Ovary (tissue), 10 donors: ENCODE measurements at places on chromosomes 1 and 21.
A peak's percentile ranks its signal among the peaks of the same experiment; 100 is the strongest.

DNA sequence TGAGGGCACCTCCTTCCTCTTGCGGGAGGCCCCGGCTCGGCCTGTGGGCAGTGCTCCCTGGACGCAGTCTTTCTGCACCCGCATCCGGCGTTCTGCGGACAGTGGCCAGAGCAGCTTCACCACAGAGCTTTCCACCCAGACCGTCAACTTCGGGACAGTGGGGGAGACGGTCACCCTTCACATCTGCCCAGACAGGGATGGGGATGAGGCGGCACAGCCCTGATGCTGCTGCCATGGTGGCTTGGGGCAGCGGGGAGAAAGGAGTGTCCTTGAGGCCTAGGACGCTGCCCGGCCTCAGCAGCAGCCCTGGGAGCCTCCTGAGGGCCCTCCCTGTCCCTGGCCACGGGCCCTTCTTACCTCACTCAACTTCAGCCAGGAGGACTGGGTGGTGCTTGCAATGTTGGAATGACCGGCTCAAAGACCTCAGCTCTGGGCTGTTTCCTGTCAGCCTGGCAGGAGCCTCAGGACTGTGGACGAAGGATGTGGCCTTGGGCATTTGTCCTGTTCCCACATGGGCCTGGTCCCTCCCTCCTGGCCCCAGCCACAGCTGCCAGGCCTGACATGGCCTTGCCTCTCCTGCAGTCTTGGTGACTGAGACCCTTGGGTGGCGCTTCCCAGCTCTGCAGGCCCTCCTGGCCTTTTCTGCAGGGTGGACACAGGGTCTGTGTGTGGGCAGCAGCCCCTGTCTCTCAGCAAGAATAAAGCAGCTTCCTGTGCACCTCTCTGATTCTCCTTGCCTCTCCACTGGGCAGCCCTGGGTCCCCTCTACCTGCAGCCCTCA, 45.9 kb downstream of the TRIM11 start:
- no peak for DNase-seq
- H3K36me3 ChIP-seq: no peaks in the 10 kb centered on the region
- H3K27ac ChIP-seq: no peak overlapping the region
- H3K4me1 ChIP-seq: no peaks in the 10 kb centered on the region

- H3K36me3 ChIP-seq: no peaks in the 10 kb centered on the region
- no peak overlapping the region for H3K27ac ChIP-seq
Observed at GRCh38 chr1:218557731-218558130, 212.6 kb downstream of the TGFB2 start.

- DNase-seq: no peak
- H3K27me3 ChIP-seq: no peaks in the 10 kb centered on the region
- no peaks in the 10 kb centered on the region for H3K4me1 ChIP-seq
- H3K27ac ChIP-seq: no peak overlapping the region
Observed at GRCh38 chr1:232353001-232353400, 276.9 kb downstream of the SIPA1L2 start.

- DNase-seq: no peak
- no peaks in the 10 kb centered on the region for H3K4me1 ChIP-seq
- H3K4me3 ChIP-seq: no peak overlapping the region
- H3K36me3 ChIP-seq: no peaks in the 10 kb centered on the region
- H3K27ac ChIP-seq: no peak overlapping the region
- no peaks in the 10 kb centered on the region for H3K27me3 ChIP-seq
Observed at GRCh38 chr21:17554679-17555465, 42.0 kb downstream of the CXADR start.

GRCh38 chr1:223756806-223757700, 44.7 kb downstream of the CAPN2 start:
- H3K4me1 ChIP-seq: no peaks in the 10 kb centered on the region
- H3K27ac ChIP-seq: no peak overlapping the region
- DNase-seq: no peak
- H3K36me3 ChIP-seq: no peaks in the 10 kb centered on the region
- H3K27me3 ChIP-seq: no peaks in the 10 kb centered on the region
- no peak overlapping the region for H3K4me3 ChIP-seq

GRCh38 chr1:18950401-18951026, 6.0 kb downstream of the IFFO2 start:
- H3K4me1 ChIP-seq: peaks cover 15% of the 10 kb centered on the region
- H3K27ac ChIP-seq: peak overlapping the region; percentile 3
- no peaks in the 10 kb centered on the region for H3K36me3 ChIP-seq

DNA sequence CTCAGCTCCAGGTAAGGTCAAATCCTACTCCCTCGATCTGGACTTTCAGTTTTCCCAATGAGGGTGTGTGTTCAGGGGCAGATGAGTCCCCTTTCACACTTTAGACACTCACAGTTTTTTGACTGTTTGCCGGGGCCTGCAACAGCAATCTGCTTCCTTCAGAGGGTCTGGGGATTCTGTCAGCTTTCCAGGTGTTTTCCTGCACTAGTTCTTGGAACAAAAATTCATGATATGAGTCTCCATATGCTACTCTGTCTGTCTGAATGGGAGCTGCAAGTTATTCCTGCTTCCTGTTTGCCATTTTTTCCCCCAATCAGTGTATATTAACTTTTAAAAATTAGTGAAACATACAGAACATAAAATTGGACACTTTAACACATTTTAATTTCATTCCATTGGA, 24.3 kb downstream of the CYP4B1 start:
- no peaks in the 10 kb centered on the region for H3K36me3 ChIP-seq
- no peak overlapping the region for H3K4me3 ChIP-seq
- H3K27ac ChIP-seq: no peak overlapping the region
- DNase-seq: no peak
- H3K4me1 ChIP-seq: no peaks in the 10 kb centered on the region

GRCh38 chr21:29105218-29105617, 25.2 kb upstream of the MAP3K7CL start:
- no peak for DNase-seq
- no peaks in the 10 kb centered on the region for H3K4me1 ChIP-seq
- H3K36me3 ChIP-seq: no peaks in the 10 kb centered on the region
- H3K27ac ChIP-seq: no peak overlapping the region
- no peaks in the 10 kb centered on the region for H3K27me3 ChIP-seq
- no peak overlapping the region for H3K4me3 ChIP-seq

GRCh38 chr21:45286671-45287437, 841 bp downstream of the POFUT2 start:
- DNase-seq: peak; percentile 58
- no peaks in the 10 kb centered on the region for H3K27me3 ChIP-seq
- peak overlapping the region; percentile 79 for H3K4me3 ChIP-seq
- peaks cover 5% of the 10 kb centered on the region for H3K4me1 ChIP-seq
- no peaks in the 10 kb centered on the region for H3K36me3 ChIP-seq

DNA sequence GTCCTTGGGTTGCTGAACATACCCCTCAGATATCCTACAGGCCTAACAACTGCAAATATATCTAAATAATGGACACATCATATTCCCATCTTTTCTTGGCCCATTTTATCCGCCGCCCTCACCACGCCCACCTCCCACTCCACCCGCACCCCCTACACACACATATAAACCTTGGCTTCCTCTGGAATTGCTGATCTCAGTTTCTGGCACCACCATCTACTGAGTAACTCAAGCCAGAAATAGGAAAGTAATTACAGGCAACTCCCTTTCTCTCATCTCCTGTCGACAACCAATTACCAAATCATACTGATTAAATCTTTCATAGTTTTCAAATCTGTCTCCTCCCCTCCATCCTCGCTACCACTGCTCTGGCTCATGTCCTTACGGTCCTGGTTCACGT, 4.7 kb downstream of the RGS8 start:
- H3K4me1 ChIP-seq: peaks cover 2% of the 10 kb centered on the region
- no peaks in the 10 kb centered on the region for H3K36me3 ChIP-seq
- no peak for DNase-seq
- no peaks in the 10 kb centered on the region for H3K27me3 ChIP-seq

DNA sequence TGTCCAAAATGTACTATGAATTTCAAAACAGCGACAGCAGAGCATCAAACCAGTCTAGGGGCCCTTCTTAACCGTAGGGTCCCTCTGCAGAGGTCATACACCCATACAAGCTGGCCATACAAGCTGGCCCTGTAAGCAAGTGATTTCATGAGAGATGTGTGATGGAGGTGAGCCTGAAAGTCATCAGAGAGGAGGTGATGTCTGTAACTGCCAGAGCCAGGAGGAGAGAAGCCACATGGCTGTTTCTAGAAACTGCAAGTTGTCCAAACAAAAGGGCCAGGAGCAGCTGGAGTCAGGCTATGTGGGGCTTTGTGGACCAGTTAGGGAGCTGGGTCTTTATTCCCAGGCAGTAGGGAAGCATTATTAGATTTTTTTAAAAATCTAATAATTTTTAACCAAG, 14.8 kb upstream of the SERINC2 start:
- no peak for DNase-seq
- H3K4me3 ChIP-seq: no peak overlapping the region
- no peak overlapping the region for H3K27ac ChIP-seq
- no peaks in the 10 kb centered on the region for H3K36me3 ChIP-seq

DNA sequence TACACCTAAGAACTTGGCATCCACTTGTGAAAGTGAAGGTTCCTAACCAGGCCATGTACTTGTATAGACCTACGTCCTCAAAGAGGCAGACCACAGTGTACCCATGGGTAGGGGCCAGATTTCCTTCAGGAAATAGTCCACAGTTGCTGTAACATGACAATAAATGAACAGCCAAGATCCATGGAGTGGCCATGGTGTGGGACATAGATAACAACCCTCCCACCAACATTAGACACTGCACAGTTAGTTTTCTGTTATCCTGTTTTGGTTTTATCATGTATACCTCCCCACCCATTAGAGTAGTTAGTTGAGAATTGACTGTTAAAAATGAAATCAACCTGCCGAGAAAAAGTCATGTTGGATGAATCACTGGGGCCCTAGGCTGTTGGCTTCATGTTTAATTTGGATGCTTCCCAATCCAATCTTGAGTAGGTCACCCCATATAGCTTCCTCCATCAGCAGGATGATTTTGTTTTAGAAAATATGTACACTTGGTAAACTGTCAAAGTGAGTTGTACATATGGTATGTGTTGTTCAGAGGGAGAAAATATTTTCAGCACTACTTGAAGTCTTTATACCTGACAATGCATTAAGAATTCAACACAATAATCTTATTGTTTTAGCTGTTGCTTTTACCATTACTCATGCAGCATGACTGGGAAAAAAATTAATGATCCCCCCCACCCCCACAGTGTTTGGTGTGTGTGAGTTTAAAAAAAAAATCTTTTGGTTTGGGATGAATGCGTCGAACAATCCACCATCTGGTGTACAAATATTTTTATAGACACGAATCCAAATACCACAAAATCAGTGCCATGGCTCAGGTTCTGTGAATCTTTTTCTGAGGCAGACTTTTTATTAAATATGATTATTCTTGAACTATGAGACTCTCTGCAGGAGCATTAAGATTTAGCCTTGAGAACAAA, 88.3 kb upstream of the ARHGAP29 start:
- no peaks in the 10 kb centered on the region for H3K27me3 ChIP-seq
- H3K27ac ChIP-seq: no peak overlapping the region
- DNase-seq: no peak
- peaks cover 5% of the 10 kb centered on the region for H3K4me1 ChIP-seq
- no peak overlapping the region for H3K4me3 ChIP-seq

GRCh38 chr1:177346790-177347359, 176.1 kb downstream of the BRINP2 start:
- no peaks in the 10 kb centered on the region for H3K36me3 ChIP-seq
- no peak for DNase-seq
- no peak overlapping the region for H3K27ac ChIP-seq

DNA sequence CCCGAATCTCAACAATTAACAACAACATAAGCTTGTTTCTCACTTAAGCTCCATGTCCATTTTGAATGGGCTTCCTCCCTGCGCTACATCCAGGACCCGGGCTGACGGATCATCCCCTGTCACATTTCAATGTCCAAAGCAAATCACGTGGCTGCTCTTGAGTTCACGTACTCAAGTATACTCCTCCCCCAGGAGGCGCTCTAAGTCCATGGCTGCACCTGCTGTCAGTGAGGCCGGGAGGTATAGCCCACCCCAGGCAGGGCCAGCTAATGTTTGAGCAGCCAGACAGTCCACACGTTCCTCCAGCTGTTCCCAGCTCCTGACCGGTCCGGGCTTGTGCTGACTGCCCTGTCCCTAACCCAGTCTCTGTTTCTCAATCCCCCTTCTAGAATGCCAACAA, 220.8 kb downstream of the SLC35F3 start:
- DNase-seq: no peak
- no peaks in the 10 kb centered on the region for H3K27me3 ChIP-seq
- no peaks in the 10 kb centered on the region for H3K4me1 ChIP-seq

GRCh38 chr1:16055613-16056520, 12.3 kb downstream of the CLCNKB start:
- H3K4me1 ChIP-seq: no peaks in the 10 kb centered on the region
- no peaks in the 10 kb centered on the region for H3K27me3 ChIP-seq
- DNase-seq: peak; percentile 82
- H3K27ac ChIP-seq: no peak overlapping the region

- H3K4me1 ChIP-seq: peaks cover 5% of the 10 kb centered on the region
- no peak overlapping the region for H3K4me3 ChIP-seq
- DNase-seq: no peak
- no peak overlapping the region for H3K27ac ChIP-seq
- no peaks in the 10 kb centered on the region for H3K36me3 ChIP-seq
Observed at GRCh38 chr1:115291741-115292140, 46.3 kb downstream of the NGF start.

- H3K27ac ChIP-seq: no peak overlapping the region
- no peaks in the 10 kb centered on the region for H3K27me3 ChIP-seq
- no peaks in the 10 kb centered on the region for H3K36me3 ChIP-seq
- no peaks in the 10 kb centered on the region for H3K4me1 ChIP-seq
- no peak overlapping the region for H3K4me3 ChIP-seq
- DNase-seq: peak; percentile 33
Observed at GRCh38 chr1:17212487-17213121, 7.7 kb downstream of the PADI1 start.

- DNase-seq: no peak
- no peaks in the 10 kb centered on the region for H3K36me3 ChIP-seq
- H3K27ac ChIP-seq: no peak overlapping the region
- no peaks in the 10 kb centered on the region for H3K27me3 ChIP-seq
- peaks cover 4% of the 10 kb centered on the region for H3K4me1 ChIP-seq
- no peak overlapping the region for H3K4me3 ChIP-seq
Observed at GRCh38 chr1:201742955-201743805, 85.8 kb upstream of the IPO9 start.

DNA sequence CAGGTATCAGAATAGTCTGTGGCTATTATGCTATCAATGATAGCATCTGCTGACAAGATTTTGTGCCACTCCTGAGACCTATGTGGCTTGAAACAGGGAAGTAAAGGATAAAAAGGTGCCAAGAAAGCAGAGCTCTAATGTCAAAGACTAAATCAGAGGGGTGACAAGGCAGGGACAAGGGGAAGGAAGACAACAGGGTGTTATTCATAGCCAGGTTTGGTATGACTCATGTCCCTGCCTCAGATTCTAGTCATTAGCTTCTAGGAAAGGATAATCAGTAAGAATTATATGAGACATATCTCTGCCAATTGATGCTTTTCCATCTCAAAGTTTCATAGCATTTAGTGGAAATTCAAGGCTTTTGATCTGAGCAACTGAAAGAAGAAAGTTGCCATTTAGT, 31.8 kb upstream of the PLD5 start:
- DNase-seq: no peak
- H3K27ac ChIP-seq: no peak overlapping the region
- no peak overlapping the region for H3K4me3 ChIP-seq
- H3K4me1 ChIP-seq: no peaks in the 10 kb centered on the region
- H3K27me3 ChIP-seq: no peaks in the 10 kb centered on the region
